ENCODE measurements at places on chromosomes 6 and 20.

- peak; percentile 55 for DNase-seq
These were observed 47.1 kb downstream of the MCUR1 start for GRCh38 chr6:13767121-13767808.

GRCh38 chr20:46190478-46191167 lies 72.5 kb downstream of the CD40 start:
- no peak for DNase-seq

DNA sequence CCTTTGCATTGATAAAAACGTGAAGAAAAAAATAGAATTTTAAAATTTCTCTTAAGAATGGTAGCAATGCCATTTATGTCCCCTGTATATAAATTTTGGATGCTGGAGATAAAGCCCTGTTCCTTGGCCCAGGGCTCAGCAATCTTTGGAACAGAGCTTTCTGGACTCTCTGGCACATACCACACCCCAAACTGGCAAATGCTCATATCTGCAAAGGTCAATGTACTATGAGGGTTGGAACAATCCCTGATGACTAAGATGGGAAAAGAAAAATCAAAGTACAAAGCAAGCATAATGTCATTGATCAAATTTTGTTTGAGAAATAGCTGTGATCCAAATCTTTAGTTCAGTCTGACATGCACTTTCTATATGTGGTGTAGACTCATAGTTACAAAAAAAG lies 158.1 kb upstream of the HCRTR2 start:
- no peak for DNase-seq

DNA sequence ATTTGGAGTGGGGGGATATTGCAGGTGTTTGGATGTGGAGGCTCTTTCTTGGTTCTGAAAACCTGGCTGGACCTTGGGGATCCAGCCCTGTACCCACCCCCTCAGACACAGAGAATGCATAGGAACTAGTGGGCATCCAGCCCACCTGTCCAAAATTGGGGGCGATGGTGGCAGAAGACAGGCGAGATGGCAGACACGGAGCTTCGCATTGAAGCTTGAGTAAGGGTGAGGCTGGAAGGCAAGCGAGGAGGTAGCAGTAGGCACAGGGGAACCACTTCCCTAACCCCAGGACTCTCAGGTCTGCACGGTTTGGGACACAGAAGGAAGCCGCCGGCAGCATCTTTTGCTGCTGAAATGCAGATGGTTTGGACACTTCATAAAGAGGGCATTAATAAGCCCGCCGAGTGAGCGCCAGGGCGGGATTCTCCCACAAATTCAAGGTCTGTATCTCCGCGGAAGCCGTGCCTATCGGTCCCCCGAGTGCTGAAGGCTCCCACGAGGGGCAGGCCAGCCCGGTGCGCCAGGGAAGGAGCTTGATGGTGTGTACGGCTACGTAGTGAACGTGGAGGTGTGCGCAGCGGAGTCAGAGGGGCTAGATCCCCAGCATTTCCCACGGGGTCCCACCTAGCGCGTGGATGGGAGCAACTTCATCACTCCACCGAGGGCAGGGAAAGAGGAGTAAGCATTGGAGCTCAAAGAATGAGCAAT lies 1.6 kb upstream of the FOXA2 start:
- no peak for DNase-seq

DNA sequence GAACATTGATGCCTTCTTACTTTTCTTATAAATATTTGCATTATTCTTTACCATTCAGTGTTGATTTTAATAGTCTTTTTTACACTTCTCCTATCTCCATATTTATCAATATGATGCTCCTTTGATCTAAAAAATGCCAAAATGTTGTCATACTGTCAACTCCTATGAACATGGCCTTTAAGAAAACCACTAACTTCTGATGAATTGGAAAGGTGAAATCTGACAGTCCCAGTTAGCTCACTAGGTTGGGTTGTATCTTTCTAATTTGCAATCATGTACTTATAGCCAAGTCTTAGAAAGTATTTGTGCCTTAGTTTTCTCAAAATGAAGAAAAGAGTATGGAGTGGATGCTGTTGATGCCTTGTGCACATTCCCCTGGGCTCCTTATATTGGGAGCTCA lies 75.4 kb upstream of the SPACA1 start:
- no peak for DNase-seq

GRCh38 chr20:1997483-1998192 lies 3.8 kb upstream of the PDYN start:
- DNase-seq, result no peak

DNA sequence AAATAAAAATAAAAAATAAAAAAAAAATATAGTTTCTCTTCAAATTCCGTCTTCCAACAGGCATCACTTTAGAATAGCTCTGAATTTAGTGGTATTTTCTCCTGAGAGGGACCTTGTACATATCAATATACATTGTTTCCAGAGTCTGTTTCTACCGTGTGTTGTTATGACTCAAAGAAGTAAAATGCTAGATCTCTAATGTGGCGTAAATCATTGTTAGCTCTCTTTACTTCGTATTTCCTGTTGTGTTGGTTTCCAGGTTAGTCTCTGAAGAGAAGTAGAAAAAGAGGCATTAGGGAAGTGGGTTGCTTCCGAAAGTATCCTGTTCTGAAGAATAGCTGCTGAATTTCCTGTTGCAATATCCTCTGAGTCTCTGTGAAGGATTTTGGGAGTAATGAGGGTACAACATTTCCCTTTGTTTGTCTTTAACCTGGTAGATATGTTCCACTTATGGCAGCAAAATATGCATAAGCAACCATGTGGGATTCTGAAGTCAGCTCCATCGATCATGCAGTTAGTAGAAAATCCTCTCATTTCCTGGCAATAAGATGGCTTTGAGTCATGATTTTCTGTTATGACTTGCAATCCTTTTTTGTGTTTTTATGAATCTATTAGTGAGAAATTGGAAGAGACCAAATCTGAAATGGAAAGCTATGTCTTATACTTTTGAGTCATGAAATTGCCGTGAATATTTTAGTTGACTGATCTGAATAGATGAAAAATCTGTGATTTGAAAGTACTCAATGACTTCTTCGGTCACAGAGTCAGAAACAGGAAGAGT lies 42.0 kb upstream of the MCHR2 start:
- peak; percentile 12 for DNase-seq

GRCh38 chr6:73394577-73395354 lies at the start of gene DDX43:
TSS of gene DDX43 (plus strand) at chr6:73394828. CDS start at chr6:73394906, 78 bp downstream.
- DNase-seq, result peak; percentile 41

DNA sequence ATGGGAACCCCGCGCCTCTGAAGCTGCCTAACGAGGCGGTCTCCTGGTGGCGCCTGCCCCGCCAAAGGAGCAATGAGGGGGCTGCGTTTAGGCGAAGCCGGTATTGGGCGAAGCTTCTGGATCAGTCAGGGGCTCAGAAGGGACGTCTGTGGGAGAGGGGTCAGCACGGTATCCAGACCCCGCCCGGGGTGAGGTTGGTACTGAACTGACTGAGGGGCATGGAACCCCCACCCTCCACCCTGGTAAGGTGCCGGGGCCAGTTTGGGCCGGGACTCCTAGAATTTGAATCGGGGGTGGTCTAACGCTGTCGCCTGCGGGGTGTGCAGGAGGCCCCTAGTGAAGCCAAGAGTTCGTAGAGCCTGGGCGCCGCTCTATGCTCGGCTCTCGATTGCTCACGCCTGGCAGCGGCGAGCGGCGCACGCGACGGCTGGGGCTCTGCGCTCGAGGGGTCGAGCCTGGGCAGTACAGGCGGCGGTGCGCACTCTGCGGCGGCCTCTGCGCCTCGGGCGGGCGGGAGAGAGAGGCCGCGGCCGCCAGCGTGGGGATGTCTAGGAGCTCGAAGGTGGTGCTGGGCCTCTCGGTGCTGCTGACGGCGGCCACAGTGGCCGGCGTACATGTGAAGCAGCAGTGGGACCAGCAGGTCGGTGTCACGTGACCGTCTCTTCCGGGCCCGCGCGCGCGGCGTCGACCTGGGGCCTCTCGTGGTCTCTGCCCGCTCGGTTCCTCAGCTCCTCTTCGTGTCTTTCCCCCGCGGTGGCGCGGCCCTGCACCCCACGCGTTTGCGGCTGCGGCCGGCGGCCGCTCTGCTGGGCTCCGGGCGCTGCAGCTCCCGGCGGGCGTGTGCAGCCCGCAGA lies at the start of the genes KAT14 and PET117:
KAT14 (plus strand) TSS at position 452 of the 854 bp plus-strand sequence. CDS start 4,798 bp downstream, outside the sequence.
PET117 (plus strand) TSS at position 452 of the 854 bp plus-strand sequence; CDS start at position 545, 93 bp downstream.
- DNase-seq, result peak; percentile 90

DNA sequence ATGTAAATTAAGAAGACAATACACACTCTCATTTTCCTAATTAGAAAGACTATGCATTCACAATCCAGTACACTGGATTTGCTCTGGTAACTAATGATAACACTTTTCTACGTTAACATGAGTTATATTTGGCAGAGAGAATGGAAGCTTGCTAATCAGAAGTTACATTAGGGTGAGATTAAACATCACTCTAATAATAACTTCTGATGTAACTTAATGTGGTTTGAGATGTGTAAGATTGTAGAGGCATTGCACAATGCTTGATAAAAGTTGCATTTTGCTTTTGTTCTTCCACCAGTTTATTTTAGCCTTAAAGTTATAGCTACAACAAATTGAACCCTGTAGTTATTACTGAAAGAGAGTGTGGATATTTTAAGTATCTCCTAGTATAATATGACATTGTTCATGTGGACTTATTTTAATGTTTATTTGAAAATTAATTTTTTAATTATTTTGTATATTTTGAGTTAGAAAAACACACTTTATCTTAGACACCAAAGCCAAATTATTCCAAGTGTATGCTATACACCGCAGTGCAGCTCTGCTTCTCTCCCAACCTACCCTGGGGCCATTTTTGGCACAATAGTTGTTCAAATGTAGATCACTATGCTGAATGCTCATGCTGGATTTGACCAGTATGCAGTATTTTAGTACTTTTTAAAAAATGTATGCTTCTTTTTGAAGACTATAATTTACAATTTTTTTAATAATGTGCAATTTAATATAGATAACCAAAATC lies 143.2 kb downstream of the SLC16A10 start:
- DNase-seq, result peak; percentile 78

DNA sequence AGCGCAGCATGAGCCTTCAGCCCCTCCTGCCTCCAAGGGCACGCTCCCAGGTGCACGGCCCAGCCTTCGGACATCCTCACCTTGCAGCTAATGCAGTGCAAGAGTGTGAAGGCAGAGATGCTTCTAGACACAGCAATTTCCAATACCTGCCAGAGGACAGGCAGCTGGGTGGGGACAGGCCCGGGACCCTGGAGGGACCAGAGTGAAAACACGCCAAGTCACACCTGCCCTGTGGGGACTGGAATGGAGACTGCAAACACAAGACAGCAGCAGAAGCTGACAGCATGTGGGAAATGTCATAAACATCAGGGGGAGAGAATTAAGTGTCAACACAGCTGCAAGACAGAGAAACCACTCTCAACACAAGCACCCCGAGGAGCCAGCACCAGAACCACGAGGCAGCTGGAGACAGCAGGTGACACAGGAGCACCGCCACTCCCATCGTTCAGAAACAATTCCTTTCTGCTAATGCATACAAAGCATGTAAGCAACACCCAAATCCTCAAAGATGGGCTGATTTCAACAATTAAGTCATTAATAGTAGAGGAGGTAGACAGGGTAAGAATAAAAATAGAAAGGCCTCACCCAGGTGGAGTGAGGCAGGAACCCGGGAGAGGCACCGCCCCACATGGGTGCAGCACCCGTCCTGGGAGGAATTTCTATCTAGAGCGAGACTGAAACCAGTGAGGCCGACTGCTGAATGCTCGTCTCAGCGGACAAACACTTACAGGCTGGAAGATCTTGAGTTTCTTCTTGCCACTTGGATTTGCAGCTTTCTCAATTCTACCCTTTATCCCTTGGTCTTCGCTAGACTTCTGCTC lies 17.1 kb downstream of the DIDO1 start:
- no peak for DNase-seq

- no peak for DNase-seq
These were observed 9.3 kb upstream of the JPH2 start for GRCh38 chr20:44196271-44196670.

GRCh38 chr6:107080036-107080435 lies 35.3 kb downstream of the BEND3 start:
- no peak for DNase-seq

- DNase-seq, result no peak
These were observed 2.2 kb downstream of the BICRAL start for GRCh38 chr6:42783876-42784642.

- no peak for DNase-seq
These were observed 71.8 kb upstream of the L3MBTL3 start for GRCh38 chr6:129946439-129947140.

- no peak for DNase-seq
These were observed 235.0 kb upstream of the GMDS start for GRCh38 chr6:2480267-2480966.

DNA sequence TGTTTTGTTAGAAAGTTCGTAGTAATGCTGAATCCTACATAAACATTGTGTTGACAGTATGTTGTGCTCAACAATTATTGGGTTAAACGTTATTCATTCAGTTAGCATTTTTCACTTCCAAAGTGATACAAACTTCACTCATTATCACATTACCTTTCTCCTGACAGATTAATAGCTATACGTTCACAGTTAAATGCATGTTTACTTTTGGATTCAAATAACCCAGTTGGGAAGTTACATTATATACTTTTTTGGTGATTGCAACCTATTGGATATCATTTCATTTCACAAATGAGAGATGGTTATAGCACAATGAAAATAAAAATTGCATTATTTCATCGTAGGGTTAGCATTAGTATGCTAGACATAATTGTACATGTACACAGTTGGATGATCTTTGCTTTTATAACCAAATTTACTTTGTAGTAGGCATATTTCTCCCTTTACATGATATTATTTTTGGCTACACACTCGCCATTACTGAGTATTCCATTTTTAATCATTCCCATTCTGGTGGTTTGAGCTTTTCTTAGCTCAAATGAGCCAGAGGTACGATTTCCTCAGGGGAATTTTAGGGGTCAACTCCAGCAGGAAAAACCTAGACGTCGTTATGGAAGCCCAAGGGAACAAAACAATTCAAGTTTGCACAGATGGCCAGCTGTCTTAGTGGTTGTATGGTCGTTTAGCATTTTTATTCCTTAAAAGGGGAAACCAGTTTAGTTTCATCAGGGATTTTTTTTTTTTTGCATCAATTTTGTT lies 2.1 kb upstream of the HIVEP1 start:
- peak; percentile 92 for DNase-seq

GRCh38 chr20:16018881-16019280 lies 554.4 kb downstream of the KIF16B start:
- no peak for DNase-seq

DNA sequence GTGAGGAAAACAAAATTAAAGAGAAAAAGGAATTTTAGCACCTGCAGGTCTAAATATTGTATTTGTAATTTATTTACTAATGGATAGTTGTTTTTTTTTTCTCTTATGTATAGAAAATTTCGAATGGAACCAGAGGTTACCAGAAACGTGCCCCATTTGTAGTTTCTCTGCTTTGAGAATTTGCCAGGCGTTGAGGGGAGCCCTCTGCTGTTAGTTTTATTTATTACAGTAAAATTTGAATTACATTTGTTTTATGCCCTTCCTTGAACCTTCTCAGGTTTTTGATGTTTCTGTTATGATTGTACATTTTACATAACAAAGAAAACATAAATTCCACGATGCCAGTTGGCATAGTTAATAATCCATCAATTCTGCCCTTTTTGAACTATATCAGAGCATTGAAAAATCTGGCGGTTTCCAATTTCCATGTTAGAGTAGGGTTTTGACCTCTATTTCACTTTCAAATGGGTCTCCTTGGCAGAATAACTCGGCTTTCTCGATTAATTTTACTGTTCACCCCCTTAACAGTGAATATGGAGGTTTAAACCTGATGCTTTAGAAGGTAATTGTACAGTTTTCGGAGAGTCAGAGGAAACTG lies 35.1 kb upstream of the RFPL4B start:
- DNase-seq, result peak; percentile 43

GRCh38 chr20:41009946-41010345 lies 18.7 kb upstream of the TOP1 start:
- peak; percentile 61 for DNase-seq

GRCh38 chr6:167590193-167590592 lies 236.5 kb upstream of the AFDN start:
- DNase-seq, result no peak
